H9 (cell line): ENCODE measurements at places on chromosomes 3 and 15. TPM values are rescaled to one million over a fixed set of nuclear protein-coding genes. Genes with fewer than 3 reads are reported as not detected.

DNA sequence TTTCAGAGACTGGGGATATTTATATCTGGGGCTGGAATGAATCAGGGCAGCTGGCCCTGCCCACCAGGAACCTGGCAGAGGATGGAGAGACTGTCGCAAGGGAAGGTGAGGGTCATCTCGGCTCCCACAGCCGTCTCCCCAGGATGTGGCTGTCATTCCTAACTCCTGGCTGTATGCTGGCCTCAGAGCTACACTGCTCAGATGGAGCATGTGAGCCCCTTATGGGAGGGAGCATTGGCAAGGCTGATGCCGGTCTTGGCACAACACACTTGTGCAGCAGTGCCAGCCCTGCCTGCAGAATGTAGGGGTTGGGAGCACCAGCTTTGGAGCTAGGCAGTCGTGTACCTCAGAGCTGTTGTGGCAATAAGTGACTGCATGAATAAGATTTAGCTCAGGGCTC lies 5.2 kb downstream of the RCCD1 start:
- H3K4me1 ChIP-seq: peaks cover 7% of the 10 kb centered on the region; the same call in 1 of the 2 replicates
- no peaks in the 10 kb centered on the region for H3K27me3 ChIP-seq
- H3K36me3 ChIP-seq: peaks cover 8% of the 10 kb centered on the region
- H3K4me3 ChIP-seq: no peak overlapping the region
- H3K27ac ChIP-seq: no peak overlapping the region
- DNase-seq: no peak

GRCh38 chr3:107662124-107662507 lies 139.4 kb downstream of the BBX start:
- DNase-seq: no peak
- H3K4me3 ChIP-seq: no peak overlapping the region
- H3K4me1 ChIP-seq: peaks cover 2% of the 10 kb centered on the region; the same call in 1 of the 2 replicates
- H3K36me3 ChIP-seq: no peaks in the 10 kb centered on the region
- no peak overlapping the region for H3K27ac ChIP-seq

DNA sequence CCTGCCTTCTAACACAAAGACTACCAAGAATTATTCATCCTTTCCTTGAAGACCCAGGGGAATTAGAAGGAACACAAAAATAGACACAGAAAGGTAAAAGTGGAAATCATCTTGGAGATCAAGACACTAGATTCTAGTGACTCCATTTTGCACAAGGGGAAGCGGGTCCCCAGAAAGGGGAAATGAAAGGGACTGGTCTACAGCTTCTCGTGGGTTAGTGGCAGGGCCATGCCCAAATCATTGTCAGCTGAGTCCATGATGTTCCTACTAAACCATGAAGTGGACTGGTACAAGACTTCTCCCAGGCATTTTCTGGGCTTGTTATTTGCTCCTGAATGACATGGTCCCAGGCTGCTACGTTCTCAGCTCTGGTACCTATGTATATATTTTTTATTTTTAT lies 230.7 kb upstream of the TPRG1 start:
- H3K4me3 ChIP-seq: no peak overlapping the region
- H3K27me3 ChIP-seq: no peaks in the 10 kb centered on the region
- no peak overlapping the region for H3K27ac ChIP-seq
- peaks cover 2% of the 10 kb centered on the region for H3K36me3 ChIP-seq
- no peak for DNase-seq
- H3K4me1 ChIP-seq: no peaks in the 10 kb centered on the region; the same call in 1 of the 2 replicates

- 0 out of 2 replicates have a peak, but pooled peaks cover 2% of the 10 kb centered on the region for H3K4me1 ChIP-seq
- H3K36me3 ChIP-seq: no peaks in the 10 kb centered on the region
- H3K27ac ChIP-seq: no peak overlapping the region
- H3K27me3 ChIP-seq: no peaks in the 10 kb centered on the region
- H3K4me3 ChIP-seq: no peak overlapping the region
Observed at GRCh38 chr3:171374260-171374659, 85.9 kb downstream of the TNIK start.

Gene GOLGA6B
- total RNA-seq: 0.33 and 0.75 TPM in 2 replicates

DNA sequence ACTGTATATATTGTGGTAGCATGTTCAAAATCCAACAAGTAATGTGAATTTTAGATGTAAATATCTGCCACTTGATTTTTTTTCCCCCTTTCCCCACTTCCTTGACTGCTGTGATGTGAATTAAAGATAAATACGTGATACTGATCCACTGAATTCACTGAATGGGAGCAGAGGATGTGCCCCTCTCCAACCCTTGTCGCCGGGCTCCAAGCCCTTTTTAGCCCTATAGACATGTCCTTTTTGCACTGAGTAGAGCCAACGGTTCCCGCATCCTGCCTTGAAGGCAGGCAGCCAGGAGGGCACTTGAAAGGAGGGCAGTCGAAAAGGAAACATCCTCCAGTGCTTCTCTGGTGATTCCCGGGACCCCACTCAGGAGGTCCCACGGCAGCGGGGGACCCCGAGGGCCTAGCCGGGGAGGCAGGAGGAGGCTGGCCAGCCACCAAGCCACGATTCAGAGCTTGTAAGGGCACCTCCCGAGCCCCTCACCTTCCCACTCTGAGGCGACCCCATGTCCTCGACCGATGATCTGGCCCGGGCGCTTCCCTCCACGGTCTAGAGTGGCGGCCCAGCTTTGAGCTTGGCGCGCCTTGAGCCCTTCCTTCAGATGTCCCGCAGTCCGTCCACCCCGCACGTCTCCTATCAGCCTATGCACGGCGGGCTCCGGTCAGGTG lies 901 bp upstream of the MANF start:
- H3K4me1 ChIP-seq: 0 out of 2 replicates have a peak, but pooled peaks cover 6% of the 10 kb centered on the region
- peak overlapping the region; percentile 80 for H3K27ac ChIP-seq
- DNase-seq: no peak
- H3K4me3 ChIP-seq: peak overlapping the region; percentile 98
- H3K27me3 ChIP-seq: no peaks in the 10 kb centered on the region
- peaks cover 36% of the 10 kb centered on the region for H3K36me3 ChIP-seq

DNA sequence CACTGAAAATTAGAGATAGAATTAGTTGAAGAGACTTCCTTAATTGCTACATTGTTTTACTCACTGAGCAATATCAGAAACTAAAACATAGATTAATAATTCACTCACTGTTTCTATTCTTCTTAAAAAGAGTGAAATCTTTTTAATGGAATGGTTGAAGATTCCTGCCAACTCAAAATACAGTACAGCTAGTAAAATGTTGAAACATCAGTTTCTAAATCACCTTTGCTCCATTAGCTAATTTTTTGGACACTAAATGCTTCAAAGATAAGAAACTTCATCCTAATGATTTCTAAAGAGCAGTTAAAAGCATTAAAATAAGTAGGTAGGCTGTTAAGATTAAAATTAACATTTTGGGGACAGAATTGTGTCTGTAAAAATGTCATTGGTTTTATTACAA lies 10.5 kb upstream of the NIT2 start:
- no peak overlapping the region for H3K27ac ChIP-seq
- no peak overlapping the region for H3K4me3 ChIP-seq
- peaks cover 21% of the 10 kb centered on the region for H3K36me3 ChIP-seq
- no peaks in the 10 kb centered on the region for H3K4me1 ChIP-seq
- DNase-seq: no peak

Gene TNNC1
- 5.6 and 7.7 TPM in 2 replicates for total RNA-seq

DNA sequence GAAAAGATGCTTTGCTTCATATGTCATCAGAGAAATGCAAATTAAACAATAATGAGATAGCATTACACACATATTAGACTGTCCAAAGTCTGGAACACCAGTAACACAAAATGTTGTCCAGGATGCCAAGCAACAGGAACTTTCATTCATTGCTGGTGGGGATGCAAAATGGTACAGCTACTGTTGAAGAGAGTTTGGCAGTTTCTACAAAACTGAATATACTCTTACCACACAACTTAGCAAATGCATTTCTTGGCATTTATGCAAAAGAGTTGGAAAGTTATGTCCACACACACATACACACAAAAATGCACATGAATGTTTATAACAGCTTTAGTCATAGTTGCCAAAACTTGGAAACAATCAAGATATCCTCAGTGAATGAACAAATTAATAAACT lies 195.2 kb upstream of the MME start:
- H3K27me3 ChIP-seq: no peaks in the 10 kb centered on the region
- no peaks in the 10 kb centered on the region for H3K36me3 ChIP-seq
- DNase-seq: no peak
- H3K4me3 ChIP-seq: no peak overlapping the region
- no peaks in the 10 kb centered on the region for H3K4me1 ChIP-seq

DNA sequence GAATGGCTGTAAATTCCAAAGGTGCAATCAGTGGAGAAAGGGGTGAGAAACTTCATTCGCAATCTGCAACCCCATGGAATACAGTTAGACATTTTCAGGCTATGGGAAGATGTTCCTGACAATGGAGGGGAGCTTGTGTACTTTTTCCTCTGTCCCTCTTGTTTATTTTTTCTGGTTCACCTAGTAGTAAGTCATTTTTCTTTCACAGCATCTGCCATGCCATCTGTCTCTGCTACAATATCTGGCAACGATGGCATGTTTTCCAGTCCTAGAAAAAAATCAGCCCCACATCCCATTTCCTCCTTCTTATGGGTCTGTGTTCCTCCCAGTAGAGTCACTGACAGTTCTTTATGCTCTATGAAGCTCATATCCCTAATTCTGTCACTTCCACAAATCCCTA lies 76.0 kb downstream of the SSR3 start:
- no peaks in the 10 kb centered on the region for H3K36me3 ChIP-seq
- DNase-seq: no peak
- H3K27me3 ChIP-seq: no peaks in the 10 kb centered on the region

- H3K36me3 ChIP-seq: no peaks in the 10 kb centered on the region
- H3K27me3 ChIP-seq: no peaks in the 10 kb centered on the region
- no peak for DNase-seq
- no peaks in the 10 kb centered on the region for H3K4me1 ChIP-seq
- H3K4me3 ChIP-seq: no peak overlapping the region
Observed at GRCh38 chr3:173748105-173748504, 350.6 kb downstream of the NLGN1 start.

GRCh38 chr15:44712346-44713005 lies 1.2 kb downstream of the B2M start:
- H3K4me3 ChIP-seq: peak overlapping the region; percentile 95
- H3K27me3 ChIP-seq: no peaks in the 10 kb centered on the region; the same call in 1 of the 2 replicates
- DNase-seq: no peak
- H3K27ac ChIP-seq: no peak overlapping the region
- no peaks in the 10 kb centered on the region for H3K4me1 ChIP-seq

Gene C3orf22
- total RNA-seq: not detected in 2 replicates

Gene LRTM1
- not detected in 2 replicates for total RNA-seq

Gene LINGO1
- total RNA-seq: 41.6 and 42.6 TPM in 2 replicates

DNA sequence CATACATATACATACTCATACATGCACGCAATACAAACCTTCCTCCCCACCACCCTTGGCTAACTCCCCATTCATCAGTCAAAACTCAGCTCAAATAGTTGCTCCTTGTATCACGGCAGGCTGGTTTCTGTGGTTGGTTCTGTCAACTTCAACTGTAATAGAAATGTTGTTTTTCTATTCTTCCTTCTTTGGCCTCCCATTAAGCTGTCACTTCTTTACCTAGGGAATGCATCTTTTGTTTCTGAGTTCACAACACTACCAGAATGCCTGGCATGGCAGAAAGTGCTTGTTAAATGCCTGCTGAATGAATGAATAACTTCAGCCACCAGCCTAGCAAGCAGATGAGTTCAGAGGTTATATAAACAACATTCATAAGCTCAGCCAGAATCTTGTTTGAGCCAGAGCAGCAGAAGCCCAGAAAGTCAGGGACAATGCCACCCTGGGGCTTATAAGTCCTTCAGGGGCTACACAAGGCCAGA lies 63.1 kb downstream of the B3GALNT1 start:
- no peak overlapping the region for H3K4me3 ChIP-seq
- no peaks in the 10 kb centered on the region for H3K4me1 ChIP-seq
- peaks cover 10% of the 10 kb centered on the region for H3K36me3 ChIP-seq
- no peak for DNase-seq

DNA sequence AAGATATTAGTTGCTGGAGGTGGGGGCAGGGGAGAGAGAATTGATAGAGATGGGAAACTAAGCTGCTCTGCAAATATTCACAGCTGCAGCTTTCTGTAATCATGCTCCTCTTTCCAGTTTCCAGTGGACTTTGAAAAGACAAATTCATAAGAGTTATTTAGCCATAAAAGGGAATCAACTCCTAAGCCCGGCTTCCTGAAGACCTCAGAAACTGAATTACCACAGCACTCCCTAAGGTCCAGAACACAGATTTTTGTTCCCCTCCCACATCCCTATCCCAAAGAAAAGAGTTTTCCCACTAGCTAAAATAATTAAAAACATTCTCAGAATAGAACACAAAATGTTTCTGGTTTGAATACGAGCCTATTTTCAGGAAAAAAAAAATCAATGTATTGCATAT lies 871.8 kb upstream of the NR2F2 start:
- no peak for DNase-seq
- H3K27ac ChIP-seq: no peak overlapping the region
- no peak overlapping the region for H3K4me3 ChIP-seq

Gene EIF4E3
- 12.9 and 13.1 TPM in 2 replicates for total RNA-seq

Gene IP6K1
- total RNA-seq: 42.0 and 42.2 TPM in 2 replicates

DNA sequence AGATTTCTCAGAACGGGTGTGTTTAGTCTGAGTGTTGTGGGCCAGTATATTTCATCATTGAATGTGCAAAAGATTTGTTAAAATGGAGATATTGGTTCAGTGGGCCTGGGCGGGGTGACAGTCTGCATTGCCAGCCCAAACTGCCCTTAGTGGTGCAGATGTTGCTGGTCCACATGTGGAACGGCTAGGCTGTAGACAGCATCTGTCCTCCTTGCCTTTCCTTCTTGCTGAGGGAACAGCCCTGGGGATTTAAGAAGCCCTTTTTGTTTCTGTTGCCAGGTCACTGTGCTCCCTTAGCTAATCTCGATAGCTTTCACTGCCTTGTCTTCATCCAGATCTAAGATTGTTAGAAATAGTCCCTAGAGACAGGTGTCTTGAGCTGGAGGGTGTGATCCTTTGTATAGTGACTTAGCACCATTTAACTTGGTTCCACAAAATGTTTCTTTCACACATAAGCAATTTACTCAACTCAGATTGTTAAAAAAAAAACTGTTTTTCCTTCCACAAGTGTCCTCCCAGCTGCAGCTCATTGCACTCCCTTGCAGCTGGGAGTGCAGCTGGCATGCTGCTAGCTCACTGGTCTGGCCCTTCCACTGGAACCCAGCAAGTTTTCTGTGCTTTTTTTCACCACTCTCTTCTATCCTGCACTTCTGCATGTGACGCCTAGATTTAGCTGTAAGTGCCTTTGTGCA lies 37.5 kb downstream of the GAP43 start:
- H3K36me3 ChIP-seq: no peaks in the 10 kb centered on the region
- no peak overlapping the region for H3K4me3 ChIP-seq
- DNase-seq: no peak
- no peak overlapping the region for H3K27ac ChIP-seq
- H3K27me3 ChIP-seq: no peaks in the 10 kb centered on the region
- H3K4me1 ChIP-seq: peaks cover 6% of the 10 kb centered on the region; the same call in 1 of the 2 replicates

- peaks cover 52% of the 10 kb centered on the region for H3K36me3 ChIP-seq
- H3K4me1 ChIP-seq: peaks cover 18% of the 10 kb centered on the region; the same call in 1 of the 2 replicates
- no peak overlapping the region for H3K27ac ChIP-seq
- no peaks in the 10 kb centered on the region for H3K27me3 ChIP-seq
- H3K4me3 ChIP-seq: no peak overlapping the region
Observed at GRCh38 chr3:124829819-124830554, 57.2 kb downstream of the ITGB5 start.
